ENCODE measurements at places on chromosomes 1 and 21.

- no peak for DNase-seq
These were observed 974 bp upstream of the FNBP1L start for GRCh38 chr1:93446837-93447451.

DNA sequence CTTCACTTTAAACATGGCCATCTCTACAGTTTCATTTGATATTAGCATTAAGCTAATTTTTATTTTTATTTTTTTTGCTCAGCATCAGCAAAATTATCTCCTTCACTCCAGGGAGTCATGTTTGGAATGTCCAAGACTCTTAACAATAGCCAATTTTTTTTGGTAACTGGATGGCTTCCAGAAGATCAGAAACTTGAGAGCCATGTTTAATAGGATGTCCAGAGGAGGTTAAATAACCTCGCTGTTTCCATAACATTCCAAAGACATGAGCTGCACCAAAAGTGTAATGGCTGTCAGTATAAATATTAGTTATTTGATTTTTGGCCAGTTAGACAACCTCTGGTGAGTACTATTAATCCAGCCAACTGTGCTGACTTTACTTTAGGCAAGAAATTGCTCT lies 80.7 kb downstream of the DNTTIP2 start:
- DNase-seq: peak; percentile 92

DNA sequence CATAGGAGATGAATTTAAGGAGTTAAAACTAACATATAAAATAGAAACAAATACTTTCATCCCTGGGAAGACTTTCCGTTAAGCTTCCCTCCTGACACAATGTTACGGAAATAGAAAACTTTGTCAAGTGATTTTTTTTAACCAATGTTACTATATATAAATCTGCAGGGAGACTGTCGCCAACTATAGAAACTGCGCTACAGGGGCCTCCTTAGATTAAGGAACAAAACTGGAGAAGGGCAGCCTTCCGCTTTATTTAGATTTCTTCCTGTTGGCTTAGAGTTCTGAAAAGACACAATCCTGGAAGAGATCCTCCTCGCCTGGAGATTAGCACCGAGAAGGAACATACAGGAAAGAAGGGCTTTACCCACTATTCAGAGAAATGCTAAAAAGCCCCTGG lies 1.5 kb downstream of the MGST3 start:
- DNase-seq: no peak

- no peak for DNase-seq
These were observed 492.3 kb downstream of the MRPL39 start for GRCh38 chr21:25115021-25115420.

DNA sequence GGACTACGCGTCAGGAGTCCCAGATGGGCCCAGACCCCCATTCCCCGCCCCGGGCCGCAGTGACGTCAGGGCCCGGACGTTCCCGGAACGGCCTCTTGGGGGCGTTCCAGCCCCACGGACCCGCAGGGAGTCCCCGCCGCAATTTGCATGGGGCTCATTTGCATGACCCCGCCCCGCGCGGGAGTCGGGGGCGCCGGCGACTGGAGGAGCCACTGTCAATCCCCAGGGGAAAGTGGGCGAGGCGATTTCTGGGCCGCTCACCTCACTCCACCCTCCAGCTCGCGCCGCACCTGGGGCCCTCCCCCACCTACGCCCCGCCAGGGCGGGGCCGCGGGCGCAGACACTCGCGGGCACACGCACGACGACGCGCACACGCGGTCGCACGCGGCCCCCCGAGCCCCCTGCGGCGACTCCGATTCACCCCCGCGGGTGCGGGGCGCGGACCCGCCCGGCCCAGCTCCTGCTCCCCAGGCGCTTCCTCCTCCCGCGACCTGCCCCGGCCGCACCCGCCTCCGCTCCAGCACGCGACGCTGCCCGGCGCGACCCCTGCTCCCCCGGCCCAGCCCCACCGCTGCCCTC lies 13.2 kb downstream of the AGRN start:
- peak; percentile 35 for DNase-seq

GRCh38 chr1:247177755-247178154 lies 5.9 kb upstream of the ZNF124 start:
- DNase-seq: no peak

GRCh38 chr21:23475281-23476219 lies 2131.7 kb downstream of the MRPL39 start:
- DNase-seq: no peak

- DNase-seq: no peak
These were observed 33.4 kb downstream of the TLR5 start for GRCh38 chr1:223109581-223110026.

- DNase-seq: peak; percentile 57
These were observed 26.9 kb upstream of the ESRRG start for GRCh38 chr1:216750031-216750627.

All from AG10803 (cell line).